ENCODE measurements at places on chromosomes 5 and 9.

DNA sequence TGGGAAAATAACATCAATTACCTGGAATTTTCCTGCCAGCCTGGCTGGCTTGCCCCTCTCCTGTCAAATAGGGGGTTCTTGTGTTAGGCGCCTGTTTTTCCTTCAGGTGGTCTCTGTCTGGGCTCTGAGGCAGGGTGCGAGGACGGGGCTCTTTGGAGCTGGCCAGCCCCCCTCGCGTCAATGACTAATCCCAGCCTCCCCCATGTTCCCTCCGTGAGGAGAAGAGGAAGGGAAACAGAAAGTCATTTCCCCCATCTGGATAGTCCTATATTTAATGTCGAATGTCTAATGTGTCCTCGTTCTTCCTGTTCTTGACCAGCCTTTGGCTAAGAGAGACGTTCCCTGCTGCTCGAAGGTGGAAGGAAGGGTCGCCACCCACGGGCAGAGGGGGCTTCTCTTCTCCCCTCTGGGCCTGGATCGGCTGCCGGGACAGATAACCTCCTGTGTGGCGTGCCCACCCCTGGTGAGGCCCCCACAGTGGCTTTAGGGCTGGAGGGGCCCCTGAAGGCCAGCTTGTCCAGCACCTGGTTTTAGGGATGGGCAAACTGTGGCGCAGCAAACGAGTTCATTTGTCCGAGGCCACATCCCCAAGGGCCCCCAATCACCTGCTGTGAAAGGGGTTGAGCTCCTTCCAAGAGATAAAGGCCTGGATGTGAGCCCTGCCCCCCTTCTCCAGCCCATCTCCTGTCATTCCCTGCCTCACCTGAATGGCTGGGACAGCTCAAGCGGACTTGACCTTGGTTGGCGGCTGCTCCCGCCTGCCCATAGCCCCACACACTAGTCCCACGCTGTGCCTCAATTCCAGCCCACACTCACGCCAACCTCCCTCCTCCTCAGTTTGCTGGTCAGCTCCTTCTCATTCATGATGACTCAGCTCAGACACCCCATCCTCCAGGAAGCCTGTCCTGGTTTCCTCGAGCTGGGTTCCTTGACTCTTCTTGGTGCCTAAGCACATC, 35.9 kb upstream of the UNC5A start:
- no peak for DNase-seq

GRCh38 chr5:132012371-132013005, 1.0 kb upstream of the ACSL6 start:
- DNase-seq = no peak

- DNase-seq = no peak
Observed at GRCh38 chr5:1044117-1044516, 35.5 kb downstream of the NKD2 start.

- no peak for DNase-seq
Observed at GRCh38 chr5:131684595-131684994, 49.6 kb upstream of the RAPGEF6 start.

GRCh38 chr5:76710991-76711390, 4.9 kb upstream of the F2R start:
- no peak for DNase-seq

GRCh38 chr5:115767424-115767823, 49.0 kb downstream of the CDO1 start:
- no peak for DNase-seq

DNA sequence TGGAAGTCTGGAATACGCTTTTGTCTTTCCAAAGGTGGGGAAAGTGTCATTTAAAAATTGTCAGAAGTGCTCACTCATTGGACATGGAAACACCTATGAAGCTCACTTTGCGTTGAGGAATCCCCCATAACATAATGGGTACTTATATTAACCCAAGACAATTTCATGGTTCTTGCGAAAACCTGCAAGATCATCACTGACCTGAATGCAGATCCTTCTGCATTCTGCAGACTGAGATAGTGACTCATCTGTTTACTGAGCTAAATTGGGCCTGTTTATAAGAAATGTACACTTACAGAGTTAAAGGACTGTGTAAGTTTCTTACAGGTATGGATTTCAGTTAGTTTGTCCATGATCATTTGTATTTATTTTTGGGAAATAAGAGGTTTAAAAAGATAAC, 153.0 kb downstream of the HMHB1 start:
- DNase-seq = no peak

- no peak for DNase-seq
Observed at GRCh38 chr9:36074870-36075532, 38.3 kb downstream of the RECK start.

DNA sequence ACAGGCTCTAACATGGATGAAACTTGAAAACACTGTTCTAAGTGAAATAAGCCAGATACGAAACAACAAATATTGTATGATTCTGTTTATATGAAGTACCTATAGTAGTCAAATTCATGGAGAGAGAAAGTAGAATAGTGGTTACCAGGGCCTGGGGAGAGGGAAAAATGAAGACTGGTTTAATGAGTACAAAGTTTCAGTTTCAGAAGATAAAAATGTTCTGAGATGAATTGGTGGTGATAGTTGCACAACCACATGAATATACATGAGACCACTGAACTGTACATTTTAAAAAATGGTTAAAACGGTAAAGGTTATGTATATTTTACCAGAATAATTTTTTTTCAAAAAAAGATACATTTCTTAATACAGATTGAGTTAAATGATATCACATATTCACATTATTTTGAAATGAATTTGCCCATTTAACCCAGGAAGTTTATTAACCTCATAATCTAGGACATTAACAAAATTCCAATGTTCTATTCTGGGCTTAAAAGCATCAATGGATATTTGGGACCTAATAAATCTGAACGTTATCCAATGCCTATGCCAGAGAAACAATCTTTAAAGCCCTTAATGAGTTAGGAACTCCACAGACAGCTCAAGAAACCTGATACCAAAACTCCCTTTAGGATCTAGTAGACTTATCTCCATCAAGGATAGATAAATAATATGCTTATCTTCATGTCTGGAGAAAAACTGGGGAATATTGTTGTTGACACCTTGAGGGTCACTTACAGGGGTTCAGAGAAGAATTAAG, 521.3 kb downstream of the EFNA5 start:
- DNase-seq = no peak

GRCh38 chr5:14171621-14172020, 28.5 kb downstream of the TRIO start:
- no peak for DNase-seq

- DNase-seq = no peak
Observed at GRCh38 chr5:102713682-102714231, 41.3 kb upstream of the PAM start.

DNA sequence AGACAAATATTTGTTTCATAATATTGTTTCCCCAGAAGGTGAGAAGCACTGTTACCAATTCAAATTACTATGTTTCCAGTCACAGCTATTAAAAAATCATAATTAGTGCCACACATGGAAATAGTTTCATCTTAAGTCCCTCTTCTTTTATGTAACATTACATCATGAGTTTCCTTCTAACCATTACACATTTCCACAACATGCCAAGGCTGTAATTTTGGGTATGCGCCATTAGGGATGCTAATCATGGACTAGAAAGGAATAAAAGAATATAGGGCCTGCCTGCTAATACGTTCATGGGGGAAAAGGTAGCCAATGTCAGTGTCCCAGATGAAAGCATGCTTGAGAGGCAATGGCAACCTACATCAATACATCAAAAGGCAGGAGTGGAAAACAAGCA, 142.5 kb upstream of the LPAR1 start:
- no peak for DNase-seq

GRCh38 chr5:132369007-132369473, 470 bp upstream of the SLC22A5 start:
- no peak for DNase-seq

DNA sequence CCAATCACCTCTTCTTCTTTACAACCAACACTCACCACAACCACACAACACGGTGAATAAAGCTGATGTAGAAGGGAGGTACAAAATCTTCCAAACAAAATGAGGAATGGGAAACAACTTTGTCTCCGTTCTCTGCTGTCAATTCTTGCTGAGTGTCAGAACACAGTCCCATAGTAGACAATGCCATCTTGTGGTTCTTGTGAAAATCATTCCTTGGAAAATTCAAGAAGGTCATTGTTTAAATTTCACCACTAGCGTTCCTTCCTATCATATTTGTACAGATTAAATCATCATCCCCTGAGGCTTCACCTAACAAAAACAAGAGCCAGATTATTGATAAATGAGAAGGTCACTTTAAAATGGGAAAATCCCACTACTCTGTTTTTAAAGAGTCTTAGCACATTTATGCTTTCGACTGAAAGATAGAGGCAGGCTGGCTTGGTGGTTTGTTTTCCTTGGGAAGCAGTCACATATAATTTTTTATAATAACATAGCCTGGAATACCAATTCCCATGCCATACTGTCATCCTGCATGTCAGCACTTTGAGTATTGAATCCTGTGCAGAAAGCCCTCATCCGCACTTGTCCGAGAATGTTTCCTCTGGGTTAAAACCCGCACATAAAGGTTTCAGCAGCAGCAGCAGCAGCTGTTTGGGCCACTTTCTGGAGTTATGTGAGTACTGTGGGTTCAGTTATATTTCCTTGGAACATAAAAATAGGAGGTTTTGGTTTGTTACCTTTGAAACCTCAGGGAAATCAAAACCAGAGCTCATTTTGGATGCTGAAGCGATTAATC, 395.0 kb upstream of the SMARCA2 start:
- DNase-seq = no peak

GRCh38 chr5:172859966-172860365, 25.9 kb downstream of the ERGIC1 start:
- no peak for DNase-seq

DNA sequence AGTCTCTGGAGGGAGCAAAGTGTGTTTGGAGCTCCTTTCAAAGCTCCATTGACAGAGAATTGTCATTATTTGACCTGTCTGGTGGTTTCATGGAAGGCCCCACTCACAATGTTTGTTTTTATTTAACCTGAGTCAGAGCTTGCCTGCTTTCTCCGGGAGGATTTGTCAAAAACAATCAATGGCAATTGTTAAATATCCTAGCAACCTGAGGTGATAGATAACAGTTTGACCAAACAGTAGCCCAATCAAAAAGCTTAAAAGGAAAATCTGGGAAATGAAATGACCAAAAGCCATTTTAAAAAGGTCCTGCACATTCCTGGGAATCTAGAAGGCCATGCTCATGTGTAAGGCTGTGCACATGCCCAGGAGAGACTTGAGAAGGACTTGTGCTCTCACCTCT, 177.2 kb upstream of the POC5 start:
- DNase-seq = no peak

- DNase-seq = no peak
Observed at GRCh38 chr5:145981589-145982571, 45.5 kb downstream of the SH3RF2 start.

DNA sequence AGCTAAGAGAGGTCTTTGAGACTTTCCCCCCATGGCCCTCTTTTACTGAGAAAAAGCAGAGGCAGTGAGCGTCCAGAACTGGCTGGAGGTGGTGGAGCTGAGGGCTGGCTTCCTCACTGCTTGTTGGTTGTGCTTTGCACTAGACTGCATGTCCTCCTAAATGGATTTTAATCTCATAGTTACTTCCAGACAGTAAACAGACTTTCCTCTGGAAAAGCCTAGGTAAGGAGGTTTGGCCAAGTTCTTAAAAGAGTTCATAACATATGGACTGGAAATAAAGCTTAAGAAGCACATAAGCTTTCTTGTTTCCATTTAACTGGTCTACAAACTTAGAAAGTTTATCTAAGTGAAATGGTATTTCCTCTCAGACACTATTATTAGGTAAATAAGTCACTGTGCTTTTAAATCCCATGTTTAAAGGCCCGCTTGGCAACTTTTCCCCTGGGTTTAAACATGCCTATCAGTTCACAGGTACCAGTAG, 2.0 kb downstream of the ASPN start:
- no peak for DNase-seq

DNA sequence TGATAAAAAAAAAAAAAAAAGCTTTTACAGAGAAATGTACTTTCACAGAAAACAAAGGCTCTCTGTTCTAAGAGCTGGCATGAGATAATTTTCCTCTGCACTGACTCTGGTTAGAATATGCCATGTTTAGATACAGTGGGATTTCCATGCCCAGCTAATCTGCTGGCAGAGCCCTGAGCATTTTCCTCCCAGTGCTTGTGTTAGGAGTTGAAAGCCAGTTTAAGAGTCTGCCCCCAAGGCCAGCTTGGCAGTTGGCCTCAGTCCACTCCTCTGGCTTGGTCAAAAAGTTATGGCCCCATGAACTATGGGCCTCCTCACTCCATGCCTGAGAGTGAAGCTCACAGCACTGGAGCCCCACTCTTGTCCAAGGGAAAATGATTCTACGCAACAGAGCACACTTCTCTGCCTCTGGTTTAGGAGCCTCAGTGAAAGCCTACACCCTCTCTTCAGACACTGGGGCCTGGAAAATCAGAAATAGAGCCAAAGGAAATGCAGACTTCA, 21.9 kb downstream of the MOCS2 start:
- no peak for DNase-seq

DNA sequence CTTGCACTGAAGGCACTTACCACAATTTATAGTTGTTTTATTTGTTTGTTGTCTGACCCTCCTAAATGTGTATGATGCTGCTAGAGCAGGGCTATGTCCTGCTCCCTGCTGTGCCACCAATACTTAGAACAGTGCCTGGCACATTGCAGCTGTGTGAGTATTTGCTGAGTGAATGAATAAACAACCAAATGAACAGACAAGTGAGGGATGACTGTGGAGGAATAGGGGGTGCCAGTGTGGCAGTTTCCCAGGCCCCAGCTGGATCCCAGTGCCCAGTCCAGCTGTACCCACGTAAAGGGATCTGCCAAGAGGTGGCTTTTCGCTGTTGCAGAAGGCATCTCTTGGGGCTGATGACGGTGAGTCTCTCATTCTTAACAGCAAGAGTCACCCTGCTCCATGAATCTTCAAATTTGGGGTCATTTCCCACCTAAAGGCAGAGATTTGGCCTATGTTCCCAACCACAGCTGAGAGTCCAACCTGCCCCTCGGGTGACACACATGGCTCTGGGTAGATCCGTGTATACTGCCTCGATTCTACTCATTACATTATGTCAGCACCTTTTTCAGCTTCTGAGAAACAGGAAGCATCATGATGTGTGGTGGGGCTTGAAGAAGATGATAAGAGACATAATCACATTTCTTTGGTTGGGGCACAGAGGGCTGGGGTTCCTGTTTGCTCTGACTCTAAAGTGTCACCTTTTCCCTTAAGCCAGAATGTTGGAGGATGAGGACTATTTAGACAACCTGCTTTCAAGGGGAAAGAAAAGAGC, 14.3 kb downstream of the IL5 start:
- DNase-seq = no peak
